Effector CD8-positive, alpha-beta T cell (primary cell): ENCODE measurements at places on chromosomes 7 and 10.

DNA sequence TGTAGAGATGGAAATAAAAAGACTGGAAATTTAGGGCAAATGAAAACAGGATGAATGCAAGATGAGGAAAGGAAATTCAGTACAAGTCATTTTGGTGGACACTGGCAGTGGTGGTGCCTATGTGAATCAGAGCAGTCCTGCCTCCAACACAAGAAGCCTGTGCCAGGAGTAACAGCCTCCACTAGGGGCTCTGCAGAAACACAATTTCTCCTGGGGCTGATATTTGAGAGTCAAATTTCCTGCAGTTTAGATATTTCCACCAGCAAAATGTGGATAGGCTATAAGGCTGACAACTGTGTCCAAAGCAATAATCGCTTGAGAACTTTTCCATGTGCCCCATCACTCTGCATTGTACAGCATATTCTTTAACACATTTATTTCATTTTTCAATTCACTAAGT, 4.7 kb upstream of the PLXDC2 start:
- DNase-seq: no peak

DNA sequence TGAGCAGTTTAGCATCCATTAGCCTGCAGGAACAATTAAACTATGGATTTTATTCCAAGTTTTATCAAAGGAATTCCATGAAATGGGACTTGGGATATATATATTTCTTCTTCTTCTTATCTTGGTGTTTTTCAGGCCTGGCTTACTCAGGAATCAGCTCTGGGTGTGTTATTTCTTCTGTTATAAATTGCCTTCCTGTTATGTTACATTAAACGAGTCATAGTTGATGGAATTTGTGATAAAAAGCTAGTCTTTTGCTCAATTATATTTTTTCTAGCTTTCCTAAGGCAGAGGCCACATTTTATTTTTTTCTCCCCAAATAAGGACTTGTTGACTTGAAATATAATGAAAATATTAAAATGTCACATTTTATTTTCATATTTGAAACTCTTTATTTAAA, 141.3 kb downstream of the EPC1 start:
- no peak for DNase-seq

GRCh38 chr7:128271942-128272481, 30.9 kb downstream of the LEP start:
- DNase-seq: no peak

GRCh38 chr10:106360870-106361269, 803.6 kb downstream of the SORCS1 start:
- DNase-seq: no peak

GRCh38 chr7:45191396-45191795, 33.8 kb downstream of the RAMP3 start:
- no peak for DNase-seq

GRCh38 chr7:24192053-24192452, 91.9 kb upstream of the NPY start:
- DNase-seq: no peak
